CD4-positive, alpha-beta memory T cell (primary cell): ENCODE measurements at places on chromosomes 4 and X. TPM values are rescaled to one million over a fixed set of nuclear protein-coding genes. Genes with fewer than 3 reads are reported as not detected.

Gene TLL1
- not detected for total RNA-seq

Gene CRLF2
- 0.19 TPM for total RNA-seq

Gene KLHL4
- total RNA-seq = not detected

Gene UGT2B11
- not detected for total RNA-seq

DNA sequence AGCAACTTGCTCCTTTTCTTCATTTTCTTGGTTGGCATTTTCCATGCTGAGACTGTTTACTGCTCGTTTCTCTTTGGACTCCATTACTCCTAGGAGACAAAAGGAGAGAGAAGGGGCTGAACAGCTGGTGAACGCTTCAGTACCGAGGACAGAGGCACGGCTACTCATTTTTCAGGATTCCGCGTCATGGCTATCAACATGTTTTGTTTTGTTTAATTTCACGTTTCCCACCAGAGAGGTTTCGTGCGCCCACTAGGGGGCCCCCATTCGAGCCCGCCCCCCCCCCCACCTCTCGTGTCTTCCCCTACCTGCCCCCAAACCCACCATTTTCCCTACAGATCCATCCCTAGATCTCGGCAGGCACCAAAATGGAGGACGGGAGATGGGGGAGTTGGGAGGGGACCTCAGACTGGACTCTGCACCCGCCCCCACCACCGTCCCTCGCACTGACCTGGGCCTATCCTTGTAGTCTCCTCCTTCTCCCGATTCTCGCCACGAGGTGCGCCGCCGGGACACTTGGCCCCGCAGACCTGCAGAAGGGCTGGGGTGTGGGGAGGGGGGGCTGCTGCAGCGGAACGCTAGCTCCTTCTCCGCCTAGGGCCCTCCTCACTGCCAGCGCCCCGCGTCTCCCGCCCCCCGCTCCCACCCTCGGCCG is 653 bp downstream of the BEX1 start:
- no peaks in the 10 kb centered on the region for H3K4me1 ChIP-seq
- no peak overlapping the region for H3K27ac ChIP-seq
- H3K27me3 ChIP-seq = no peaks in the 10 kb centered on the region
- no peaks in the 10 kb centered on the region for H3K36me3 ChIP-seq

DNA sequence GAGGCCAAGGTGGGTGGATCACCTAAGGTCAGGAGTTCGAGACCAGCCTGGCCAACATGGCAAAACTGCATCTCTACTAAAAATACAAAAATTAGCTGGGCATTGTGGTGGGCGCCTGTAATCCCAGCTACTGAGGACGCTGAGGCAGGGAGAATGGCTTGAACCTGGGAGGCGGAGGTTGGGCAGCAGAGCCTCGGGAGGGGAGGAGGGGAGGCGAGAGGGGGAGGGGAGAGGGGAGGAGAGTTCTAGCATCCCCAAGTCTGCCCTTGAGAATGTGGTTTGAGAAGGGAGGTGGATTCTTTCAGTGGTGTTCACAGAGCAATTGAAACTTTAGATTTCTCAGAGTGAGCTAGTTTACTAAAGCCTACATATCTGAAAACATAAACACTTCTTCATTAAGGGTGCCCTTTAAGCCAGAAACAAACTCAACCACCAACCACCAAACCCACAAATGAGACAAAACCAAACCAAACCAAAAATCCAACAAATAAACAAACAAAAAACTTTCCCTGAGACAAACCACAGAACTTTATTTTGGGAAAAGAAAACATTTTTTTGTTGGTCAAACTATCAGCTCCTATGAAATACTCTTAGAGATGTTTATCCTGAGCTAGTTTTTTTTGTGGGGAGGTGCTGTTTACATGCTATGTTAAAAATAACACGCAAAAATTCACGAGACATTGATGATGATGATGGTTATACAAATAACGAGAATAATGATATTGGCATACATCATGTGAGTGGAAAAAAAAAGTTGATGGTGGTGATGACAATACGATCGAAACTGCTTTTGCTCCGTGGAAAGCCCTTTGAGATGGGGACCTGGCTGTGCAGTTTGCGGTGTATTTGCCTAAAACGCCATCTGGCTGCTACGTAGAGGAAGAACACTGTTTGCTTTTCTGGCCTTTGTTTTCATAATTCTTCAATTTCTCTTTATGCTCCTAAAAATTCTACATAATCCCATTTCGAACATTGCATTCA is 98.2 kb upstream of the PRKX start:
- no peak overlapping the region for H3K4me3 ChIP-seq
- H3K4me1 ChIP-seq = peaks cover 12% of the 10 kb centered on the region
- H3K27ac ChIP-seq = no peak overlapping the region
- H3K27me3 ChIP-seq = no peaks in the 10 kb centered on the region
- no peaks in the 10 kb centered on the region for H3K36me3 ChIP-seq
- peak; percentile 70 for DNase-seq

DNA sequence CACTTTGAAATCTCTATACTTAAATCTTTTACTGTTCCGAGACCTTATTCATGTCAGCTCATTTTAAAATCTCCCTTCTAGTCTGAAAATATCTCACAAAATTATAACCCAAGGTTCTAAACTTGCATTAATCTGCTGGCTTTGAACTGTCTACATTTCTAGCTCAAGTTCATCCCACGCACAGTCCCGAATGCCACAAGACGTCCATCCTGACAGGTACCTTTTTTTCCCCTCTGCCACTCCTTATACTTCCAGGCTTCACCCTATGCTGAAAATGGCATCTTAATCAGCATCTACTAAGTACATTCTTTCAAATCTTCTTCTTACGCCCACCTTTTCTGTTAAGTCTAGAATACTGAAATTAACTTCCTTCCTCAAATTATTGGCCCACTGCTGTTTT is 259.2 kb upstream of the GALNTL6 start:
- no peaks in the 10 kb centered on the region for H3K4me1 ChIP-seq
- H3K4me3 ChIP-seq = no peak overlapping the region
- DNase-seq = no peak
- H3K36me3 ChIP-seq = no peaks in the 10 kb centered on the region
- H3K27ac ChIP-seq = no peak overlapping the region

DNA sequence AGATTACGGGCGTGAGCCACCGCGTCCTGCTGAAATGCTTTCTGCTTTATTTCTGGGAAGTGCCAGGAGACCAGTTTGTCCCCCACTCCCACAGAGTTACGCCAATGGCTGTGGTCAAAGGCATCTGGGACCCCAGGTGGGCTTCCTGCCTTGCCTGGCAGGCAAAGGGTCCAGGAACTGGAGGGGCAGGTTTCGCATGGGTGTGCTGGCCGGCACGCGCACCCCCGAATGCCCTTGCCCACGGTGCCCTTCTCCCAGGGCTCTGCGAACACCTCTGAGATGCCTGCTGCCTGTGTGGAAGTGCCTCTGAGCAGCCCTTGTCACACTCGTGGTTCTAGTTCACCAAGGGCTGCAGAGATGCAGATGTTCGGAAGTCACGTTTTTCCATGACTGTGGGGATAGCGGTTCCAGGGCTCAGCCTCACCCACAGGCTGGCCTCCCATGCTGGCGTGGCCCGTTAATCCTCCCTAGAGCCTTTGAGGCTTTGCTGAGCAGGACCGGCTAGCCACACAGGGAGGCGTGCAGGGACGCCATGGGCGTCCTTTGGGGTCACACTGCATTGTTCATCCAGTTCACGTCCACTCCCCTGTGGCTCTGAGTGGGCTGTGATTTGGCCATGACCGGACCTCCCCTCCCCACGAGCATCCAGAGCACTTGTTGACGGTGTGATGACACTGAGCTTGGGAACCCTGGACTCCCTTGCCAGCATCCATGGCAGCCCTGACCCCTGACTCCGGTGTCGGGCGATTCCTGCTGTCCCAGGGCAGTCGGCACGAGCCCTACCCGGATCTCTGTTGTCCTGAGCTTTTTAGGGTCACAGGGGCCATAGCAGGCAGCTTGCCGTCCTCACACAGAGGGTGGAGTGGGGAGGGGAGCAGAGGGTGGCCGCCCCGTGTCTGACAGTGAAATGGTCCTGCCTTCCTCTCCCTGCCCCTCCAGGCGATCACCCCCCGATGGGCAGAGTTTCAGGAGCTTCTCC is 12.7 kb upstream of the ADD1 start:
- no peaks in the 10 kb centered on the region for H3K27me3 ChIP-seq
- H3K4me1 ChIP-seq = peaks cover 20% of the 10 kb centered on the region
- no peak overlapping the region for H3K27ac ChIP-seq
- DNase-seq = no peak

GRCh38 chr4:150828159-150828558 is 186.9 kb downstream of the LRBA start:
- DNase-seq = peak; percentile 75
- peaks cover 37% of the 10 kb centered on the region for H3K4me1 ChIP-seq
- H3K27ac ChIP-seq = peak overlapping the region; percentile 50
- no peaks in the 10 kb centered on the region for H3K27me3 ChIP-seq
- H3K36me3 ChIP-seq = no peaks in the 10 kb centered on the region
- peak overlapping the region; percentile 16 for H3K4me3 ChIP-seq

- H3K4me3 ChIP-seq = no peak overlapping the region
- H3K4me1 ChIP-seq = no peaks in the 10 kb centered on the region
- no peak overlapping the region for H3K27ac ChIP-seq
- no peaks in the 10 kb centered on the region for H3K27me3 ChIP-seq
- no peaks in the 10 kb centered on the region for H3K36me3 ChIP-seq
Observed at GRCh38 chrX:63652086-63652765, 132.8 kb downstream of the ARHGEF9 start.

- H3K4me3 ChIP-seq = no peak overlapping the region
- H3K36me3 ChIP-seq = no peaks in the 10 kb centered on the region
- no peak overlapping the region for H3K27ac ChIP-seq
- no peak for DNase-seq
Observed at GRCh38 chr4:47084795-47085194, 53.4 kb downstream of the GABRB1 start.
